ENCODE measurements at places on chromosomes 3 and 15.

GRCh38 chr3:95302044-95302443 lies 1239.2 kb downstream of the NSUN3 start:
- DNase-seq: peak; percentile 70

DNA sequence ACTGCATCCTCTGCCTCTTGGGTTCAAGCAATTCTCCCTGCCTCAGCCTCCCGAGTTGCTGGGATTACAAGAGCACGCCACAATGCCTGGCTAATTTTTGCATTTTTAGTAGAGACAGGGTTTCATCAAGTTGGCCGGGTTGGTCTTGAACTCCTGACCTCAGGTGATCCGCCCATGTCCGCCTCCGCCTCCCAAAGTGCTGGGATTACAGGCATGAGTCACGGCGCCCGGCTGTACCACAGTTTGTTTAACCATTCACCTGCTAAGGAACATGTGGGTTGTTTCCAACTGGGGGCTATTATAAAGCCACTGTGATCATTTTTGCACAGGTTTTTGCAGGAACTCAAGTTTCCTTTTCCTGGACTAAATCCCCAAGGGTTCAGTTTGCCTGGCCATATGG lies 123.2 kb upstream of the RAP2B start:
- DNase-seq: no peak

- DNase-seq: no peak
Measured at GRCh38 chr3:69462826-69463100, 76.9 kb upstream of the FRMD4B start.

DNA sequence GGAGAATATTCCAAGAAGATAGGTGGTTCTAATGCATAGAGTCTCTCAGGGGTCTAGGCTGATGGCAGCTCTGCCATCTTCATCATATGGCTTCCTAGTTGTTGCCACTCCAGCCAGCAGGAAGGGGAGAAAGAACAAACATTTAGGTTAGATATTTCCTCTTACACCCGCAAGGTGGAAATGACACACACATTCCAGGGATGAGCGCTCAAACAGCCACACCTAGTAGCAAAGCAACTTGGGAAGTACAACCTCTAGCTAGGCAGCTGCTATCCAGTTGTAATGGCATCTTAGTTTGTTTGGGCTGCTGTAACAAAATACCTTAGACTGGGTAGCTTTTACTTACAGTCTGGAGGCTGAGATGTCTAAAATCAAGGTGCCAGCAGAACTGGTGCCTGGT lies 51.9 kb upstream of the ADAMTSL3 start:
- DNase-seq: no peak

DNA sequence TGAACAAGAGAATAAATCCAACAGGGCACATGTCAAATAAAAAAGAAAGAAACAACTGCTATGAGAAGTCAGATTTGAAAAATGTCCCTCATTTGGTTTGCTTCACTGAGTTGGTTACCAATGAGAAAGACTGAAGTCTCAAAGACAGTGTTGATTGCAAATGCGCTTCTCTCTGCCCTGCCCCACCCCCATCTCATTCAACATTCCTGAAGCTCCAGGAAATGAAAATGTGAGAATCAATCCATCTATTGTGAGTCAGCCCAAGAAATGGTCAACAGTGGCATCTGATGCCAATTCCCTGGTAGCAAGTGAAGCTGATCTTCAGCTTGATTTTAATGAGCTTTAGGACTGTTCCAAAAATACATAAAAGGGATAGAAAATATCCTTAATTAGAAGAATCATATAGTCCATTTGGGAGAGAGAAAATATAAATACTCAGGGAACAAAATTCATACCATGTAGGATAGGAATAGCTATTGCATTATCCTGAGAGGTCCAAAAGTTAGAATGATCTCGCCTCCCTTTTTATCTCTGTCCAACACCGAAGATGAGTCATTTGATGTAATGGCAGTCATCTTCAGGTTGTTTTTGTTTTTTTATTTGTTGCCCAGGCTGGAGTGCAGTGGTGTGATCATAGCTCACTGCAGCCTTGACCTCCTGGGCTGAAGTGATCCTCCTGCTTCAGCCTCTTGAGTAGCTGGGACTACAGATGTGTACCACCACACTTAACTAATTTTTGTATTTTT lies 200.3 kb upstream of the UMPS start:
- peak; percentile 64 for DNase-seq

- DNase-seq: peak; percentile 59
Measured at GRCh38 chr15:69755551-69756310, 303.1 kb downstream of the RPLP1 start.

DNA sequence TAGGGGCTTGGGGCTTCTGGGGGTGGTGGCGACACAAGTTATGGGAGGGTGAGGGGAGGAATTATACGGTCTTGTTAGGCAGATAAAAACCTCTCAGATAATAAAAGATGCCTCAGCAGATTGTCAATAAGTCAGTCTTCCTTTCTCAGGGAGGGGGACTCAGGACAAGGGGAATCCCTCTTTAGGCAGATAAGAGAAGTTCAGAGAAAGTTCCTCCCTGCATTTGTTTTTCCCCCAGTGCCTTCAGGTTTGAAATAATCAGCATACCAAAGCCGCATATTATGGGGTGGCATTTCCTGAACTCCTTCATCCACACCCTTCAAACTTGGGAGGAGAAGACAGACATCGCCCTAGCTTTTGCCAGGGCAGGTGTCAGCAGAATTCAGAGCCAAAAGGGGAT lies 8.5 kb downstream of the PPCDC start:
- no peak for DNase-seq

DNA sequence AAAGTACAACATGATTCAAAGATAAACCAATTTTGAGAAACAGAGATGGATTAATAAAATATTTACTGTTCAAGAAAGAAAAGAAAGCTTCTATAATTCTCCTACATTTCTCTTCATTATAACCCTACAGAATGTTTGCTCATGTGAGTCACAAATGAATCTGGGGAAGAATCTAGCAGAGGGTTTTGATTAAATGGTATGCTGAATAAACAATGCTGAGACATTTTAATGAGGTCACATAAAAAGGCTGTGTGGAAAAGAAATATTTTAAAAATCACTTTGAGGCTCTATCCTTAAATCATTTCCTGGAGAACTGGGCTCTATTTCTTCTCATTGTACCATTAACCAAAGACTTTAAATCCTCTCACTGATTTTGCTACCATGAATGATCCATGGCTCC lies 727.7 kb downstream of the NTRK3 start:
- peak; percentile 14 for DNase-seq

- no peak for DNase-seq
Measured at GRCh38 chr3:162292409-162292808, 795.8 kb downstream of the OTOL1 start.

DNA sequence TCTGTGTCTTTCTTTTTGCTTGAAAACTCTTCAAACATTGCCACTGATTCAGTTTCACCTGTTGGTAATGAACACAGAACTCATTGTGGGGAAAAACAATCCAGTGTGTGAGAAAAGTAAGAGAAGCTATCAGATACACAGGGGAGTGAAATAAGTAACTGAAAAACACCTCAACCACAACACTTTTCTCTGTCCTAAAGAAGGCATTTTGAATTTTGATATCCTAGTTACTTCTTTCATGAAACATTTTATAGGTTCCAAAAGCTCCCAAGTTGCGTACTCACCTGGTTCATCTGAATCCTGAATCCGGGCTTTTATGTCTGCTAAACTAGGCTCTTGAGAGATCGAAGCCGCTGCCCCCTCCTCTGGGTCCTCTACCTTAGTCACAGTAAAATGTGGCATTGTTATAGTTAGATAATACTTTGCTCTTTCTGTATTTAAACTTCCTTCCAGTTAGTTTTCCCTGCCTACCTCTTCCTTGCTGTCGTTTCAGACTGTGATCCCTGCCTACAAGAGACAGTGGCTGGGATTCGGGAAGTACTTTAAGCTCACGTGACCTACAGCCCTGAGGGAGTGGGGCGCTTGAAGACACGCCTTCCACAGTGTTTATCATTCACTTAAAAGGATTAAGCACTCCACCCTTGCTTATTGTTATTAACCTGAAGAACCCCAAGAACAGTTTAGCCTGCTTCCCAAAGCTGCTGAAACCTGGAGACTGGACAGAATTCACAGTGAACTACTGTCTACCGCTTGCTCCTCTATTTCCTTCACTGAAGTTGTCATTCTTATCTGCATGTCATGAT lies 19.1 kb downstream of the SLC12A6 start:
- peak; percentile 51 for DNase-seq

DNA sequence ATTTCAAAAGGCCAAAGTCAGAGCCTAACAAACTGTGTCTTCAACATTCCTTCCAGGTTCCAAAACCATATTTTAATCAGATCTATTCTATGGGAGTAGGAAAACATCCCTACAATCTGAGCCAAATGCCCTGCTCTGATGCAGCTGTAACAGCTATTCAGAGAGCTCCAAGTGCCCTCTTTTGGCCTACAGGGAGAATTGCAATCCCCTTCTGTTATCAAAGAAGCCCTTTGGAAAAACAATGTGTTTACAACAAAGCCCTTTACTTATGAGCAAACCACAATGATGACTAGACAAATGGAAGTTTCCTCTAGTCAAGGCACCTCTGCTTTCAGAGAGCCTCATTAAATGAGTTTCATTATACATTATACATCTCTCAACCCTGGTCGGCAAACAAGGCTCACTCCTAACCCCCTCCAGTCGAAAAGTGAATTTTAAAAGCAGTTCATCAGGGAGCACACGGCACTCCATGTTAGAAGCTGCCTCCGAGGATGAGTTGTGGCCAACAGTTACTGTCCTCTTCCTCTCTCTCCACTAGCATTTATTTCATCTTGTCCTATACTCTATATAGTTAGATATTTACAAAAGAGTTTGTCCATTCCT lies 42.6 kb upstream of the TMCO5A start:
- DNase-seq: peak; percentile 63

DNA sequence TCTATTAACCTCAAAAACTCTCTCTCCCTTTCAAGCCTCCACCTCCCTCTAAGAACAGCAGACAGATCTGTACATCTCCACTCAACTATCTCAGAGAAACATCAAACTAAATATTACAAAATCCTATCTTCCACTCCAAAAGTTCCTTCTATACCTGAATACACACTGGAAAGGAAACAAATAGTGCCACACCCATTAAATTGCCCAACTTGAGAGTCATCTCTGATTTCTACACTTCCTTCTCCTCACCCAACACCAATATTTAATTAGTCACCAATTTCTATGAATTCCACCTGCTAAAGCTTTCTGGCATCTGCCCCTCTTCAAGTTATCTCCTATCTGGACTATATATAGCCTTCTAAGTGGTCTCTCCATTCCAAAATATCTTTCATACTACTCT lies 65.8 kb downstream of the PEAK1 start:
- DNase-seq: no peak

DNA sequence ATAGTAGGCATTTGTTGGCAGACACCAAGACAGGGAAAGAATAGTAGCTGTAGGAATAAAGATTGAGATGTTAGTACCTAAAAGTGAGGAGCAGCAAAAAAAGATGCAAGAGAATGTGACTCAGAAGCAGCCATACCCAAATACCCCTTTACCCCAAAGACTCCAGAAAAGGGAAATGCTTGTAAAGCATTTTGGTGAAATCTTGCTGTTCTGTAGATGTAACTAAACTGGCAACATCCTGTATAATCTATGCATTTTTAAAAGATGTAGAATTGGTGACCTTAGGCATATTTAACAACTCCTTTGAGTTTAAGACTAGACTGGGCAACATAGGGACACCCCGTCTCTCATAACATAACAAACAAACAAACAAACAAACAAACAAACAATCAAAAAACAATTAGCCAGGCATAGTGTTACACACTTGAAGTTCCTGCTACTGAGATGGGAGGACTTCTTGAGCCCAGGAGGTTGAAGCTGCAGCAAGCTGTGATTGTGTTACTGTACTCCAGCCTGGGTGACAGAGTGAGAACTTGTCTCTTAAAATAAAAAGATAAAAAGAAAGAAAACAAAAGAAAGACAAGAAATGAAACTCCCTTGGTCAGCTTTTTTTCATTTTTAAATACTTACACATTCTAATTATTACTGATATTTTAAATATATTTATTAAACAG lies 361.5 kb upstream of the KCNH8 start:
- DNase-seq: no peak

DNA sequence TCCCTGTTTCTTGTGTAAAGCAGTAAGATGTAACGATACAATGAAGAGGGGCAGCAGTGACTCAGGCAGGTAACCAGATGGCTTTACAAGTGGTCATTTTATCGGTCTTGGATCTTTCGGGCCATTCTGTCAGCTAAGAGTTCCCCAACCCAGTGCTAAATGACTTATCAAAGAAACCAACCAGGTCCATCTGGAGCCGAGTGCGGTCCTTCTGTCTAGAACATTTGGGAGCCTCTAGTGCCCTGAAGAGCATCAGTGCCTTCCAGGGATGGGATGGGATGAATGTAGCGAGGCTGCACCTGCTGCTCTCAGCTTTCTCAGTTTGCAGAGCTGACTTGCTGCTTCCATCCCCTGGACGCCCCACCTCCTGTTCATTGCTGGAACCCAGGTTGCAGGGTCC lies 131.7 kb upstream of the AGBL1 start:
- no peak for DNase-seq

- DNase-seq: peak; percentile 64
Measured at GRCh38 chr15:25737218-25737643, 125.9 kb downstream of the ATP10A start.

GRCh38 chr3:124373524-124373923 lies 356.7 kb upstream of the UMPS start:
- DNase-seq: no peak

DNA sequence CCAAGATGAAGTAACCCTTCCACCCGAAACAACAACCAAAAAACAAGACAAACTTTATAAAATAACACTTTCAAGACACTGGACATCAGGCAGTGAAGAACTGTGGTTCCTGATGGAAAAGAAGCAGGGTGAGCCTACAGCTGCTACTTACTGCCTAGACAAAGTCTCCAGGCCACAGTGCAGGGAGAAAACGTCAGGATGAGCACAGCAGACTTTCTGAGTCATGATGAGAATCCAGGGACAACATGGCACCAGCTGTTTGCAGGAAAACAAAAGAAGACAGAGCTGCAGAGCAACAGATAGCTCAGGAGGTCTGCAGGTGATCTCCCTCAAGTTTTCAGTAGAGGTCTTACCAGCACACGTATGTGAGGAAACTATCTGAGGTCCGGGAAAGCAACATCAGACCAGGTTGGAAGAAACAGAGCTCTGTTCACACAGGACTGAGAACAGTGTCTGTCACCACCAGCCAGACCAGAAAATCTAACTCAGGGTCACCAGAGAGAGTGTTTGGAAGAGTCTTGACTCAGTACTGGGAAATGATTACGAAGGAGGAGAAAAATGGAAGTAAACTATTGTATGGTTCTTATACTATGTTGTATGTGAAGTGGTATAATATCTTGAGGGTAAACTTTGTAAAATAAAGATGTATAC lies 108.9 kb downstream of the ANO10 start:
- DNase-seq: no peak

DNA sequence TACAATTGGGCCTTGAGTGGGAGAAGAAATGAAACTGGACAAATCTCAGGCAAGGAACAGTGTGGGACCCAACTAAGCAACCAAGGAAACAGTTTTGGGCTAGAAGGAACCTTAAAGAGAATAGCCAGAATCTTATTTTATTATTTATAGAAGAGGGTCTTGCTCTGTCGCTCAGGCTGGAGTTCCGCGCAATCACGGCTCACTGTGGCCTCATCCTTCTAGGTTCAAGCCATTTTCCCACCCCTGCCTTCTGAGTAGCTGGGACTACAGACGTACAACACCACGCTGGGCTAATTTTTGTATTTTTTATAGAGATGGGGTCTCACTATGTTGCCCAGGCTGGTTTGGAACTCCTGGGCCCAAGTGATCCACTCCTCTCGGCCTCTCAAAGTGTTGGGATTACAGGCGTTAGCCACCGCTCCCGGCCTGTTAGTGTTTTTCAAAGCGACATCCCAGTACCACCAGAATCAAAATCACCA lies 734 bp upstream of the WDR76 start:
- DNase-seq: no peak
